ENCODE measurements at places on chromosomes 6 and 20.

DNA sequence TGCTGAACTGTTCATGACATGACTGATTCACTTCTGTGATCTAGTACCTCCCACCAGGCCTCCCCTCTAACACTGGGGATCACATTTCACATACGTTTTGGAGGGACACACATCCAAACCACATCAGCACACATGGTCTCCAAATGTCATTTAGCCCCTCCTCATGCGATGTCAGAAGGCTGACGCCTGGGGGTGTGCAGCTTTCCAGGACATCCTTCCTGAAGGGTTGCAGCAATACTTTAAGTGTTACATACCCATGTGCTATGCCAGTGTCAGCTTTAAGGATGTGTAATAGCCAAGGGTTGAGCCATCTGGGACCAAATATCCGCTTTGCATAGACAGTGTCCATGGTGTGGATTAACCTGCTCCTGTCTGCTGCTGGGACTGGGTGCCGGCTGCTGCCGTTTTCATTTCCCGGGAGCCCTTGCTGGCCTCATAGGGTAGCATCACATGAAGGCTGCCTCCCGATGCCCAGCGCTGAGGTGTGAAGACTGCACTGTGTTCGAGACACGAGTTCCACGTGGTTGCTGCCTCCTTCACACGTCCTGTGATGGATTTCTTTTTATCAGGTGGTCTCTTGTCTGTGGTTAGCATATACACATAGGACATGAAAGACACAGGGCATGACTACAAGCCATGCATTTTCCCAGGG is 219.0 kb downstream of the THBS2 start:
- no peak for DNase-seq

- DNase-seq: no peak
Measured at GRCh38 chr6:110778333-110778732, 36.9 kb downstream of the CDK19 start.

DNA sequence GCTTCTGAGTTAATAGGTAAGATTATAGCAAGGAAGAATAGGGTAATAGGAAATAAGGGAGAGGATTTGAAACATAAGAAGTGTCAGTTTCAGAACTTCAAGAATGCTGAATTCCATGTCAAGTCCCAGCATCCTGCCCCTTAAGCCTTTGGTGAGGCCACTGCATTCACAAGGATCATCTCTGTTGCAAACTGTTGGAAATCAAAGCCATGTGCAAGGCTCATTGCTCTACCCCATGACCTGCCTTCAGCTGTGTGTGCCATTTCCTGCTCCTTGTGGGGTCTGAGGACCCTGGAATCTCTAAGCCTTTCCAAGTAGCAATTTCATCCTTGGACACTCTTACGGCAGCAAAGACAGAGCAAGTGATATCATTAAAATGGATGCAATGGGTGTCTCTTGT is 203.0 kb downstream of the CDC5L start:
- DNase-seq: no peak

DNA sequence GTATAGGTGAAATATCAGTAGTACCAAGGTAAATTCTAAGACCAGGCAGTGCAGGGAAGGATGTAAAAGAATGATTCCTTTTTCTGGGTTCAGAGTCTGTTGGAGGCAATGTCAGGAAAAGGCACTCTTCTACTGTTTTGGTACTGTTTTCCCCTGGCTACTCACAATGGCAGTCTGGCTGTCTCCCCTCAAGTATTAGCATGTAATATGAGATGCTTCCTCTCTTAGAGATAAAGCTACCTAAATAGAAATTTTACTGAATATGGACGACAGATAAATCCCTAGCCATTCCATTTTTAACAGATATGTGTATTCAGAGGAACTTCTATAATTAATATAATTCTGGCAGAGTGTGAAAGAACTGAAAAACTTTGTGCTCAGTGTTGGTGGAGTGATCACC is 3.5 kb downstream of the RNF8 start:
- no peak for DNase-seq

GRCh38 chr20:23832775-23833513 is 6.4 kb upstream of the CST2 start:
- no peak for DNase-seq

- DNase-seq: no peak
Measured at GRCh38 chr6:142258305-142258704, 43.5 kb upstream of the ADGRG6 start.

- DNase-seq: no peak
Measured at GRCh38 chr6:115634887-115635286, 425.8 kb downstream of the FRK start.

DNA sequence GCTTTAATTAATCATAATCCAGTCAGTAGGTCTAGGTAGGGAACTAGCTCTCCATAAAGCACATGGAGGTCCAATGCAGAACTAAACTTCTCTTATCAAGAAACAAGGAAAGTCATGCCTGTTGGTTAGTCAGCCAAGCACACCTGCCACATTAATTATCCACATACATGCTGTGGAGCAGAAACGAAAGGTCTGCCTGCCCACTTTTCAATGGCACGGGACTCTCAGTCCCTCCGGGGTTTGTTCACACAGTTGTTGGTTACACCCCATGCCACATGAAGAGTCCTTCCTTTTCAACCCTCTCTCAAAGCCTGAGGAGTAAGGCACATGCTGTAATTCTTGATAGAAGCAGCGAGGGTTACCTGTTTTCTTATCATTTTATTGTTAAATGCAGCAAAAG is 1096.4 kb upstream of the MAP3K7 start:
- DNase-seq: no peak

GRCh38 chr6:56243518-56244070 is 3.8 kb downstream of the COL21A1 start:
- DNase-seq: no peak

DNA sequence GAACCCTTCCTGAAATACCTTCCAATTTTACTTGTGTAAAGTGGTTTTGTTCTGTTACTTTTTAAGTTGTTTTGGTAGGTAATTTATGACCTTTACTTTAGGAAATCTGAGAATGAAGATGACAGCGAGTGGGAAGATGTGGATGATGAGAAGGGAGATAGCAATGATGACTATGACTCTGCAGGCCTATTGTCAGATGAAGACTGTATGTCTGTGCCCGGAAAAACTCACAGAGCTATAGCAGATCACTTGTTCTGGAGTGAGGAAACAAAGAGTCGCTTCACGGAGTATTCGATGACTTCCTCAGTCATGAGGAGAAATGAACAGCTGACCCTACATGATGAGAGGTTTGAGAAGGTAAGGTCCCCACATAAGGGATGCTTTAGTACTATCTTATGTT is 6.6 kb upstream of the ZC2HC1B start:
- no peak for DNase-seq

Measured in stimulated activated CD8-positive, alpha-beta memory T cell treated with anti-CD3 and anti-CD28 coated beads, Interleukin-4, amount 100 ng/mL, for 24 hours (primary cell).